PC-3 (cell line): ENCODE measurements at places on chromosomes 2 and 18. TPM values are rescaled to one million over a fixed set of nuclear protein-coding genes. Genes with fewer than 3 reads are reported as not detected.

SCYGR4 gene
- not detected in 2 replicates for total RNA-seq

CD8B gene
- total RNA-seq, result not detected in 2 replicates

DNA sequence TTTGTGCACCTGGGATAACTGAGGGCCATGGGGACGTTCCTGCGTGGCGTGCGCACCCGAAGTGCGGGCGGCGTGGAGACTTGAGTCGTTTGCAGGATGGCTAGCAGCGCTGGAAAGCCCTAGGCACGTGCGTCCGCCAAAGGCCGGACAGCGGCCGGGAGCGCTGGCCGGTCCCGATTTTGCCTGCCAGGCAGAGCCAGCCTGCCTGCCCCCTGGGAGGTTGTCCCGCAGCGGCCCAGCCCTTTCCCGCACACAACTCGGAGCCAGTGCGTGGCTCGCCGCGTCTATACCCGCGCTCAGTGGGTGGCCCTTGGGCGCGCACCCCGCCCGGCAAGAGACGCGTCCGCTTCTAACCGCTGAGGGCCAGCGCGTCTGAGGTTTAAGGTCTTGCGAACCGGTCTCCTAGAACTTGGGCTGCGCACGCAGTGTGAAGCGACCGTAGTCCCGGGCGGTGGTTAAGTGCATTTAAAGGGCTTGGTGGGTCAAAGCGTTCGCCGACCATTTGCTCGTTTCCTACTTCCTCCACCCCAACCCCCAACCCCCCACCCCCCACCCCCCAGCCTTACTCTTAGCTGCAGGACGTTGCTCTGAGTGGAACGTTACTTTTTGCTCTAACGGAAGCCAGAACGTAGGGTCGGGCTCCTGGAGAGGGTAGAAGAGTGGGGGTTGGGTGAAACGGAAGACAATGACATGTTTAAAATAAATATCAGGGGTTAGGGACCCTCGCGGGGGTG is 627 bp downstream of the CDCA7 start:
- peak; percentile 56 for DNase-seq

DNA sequence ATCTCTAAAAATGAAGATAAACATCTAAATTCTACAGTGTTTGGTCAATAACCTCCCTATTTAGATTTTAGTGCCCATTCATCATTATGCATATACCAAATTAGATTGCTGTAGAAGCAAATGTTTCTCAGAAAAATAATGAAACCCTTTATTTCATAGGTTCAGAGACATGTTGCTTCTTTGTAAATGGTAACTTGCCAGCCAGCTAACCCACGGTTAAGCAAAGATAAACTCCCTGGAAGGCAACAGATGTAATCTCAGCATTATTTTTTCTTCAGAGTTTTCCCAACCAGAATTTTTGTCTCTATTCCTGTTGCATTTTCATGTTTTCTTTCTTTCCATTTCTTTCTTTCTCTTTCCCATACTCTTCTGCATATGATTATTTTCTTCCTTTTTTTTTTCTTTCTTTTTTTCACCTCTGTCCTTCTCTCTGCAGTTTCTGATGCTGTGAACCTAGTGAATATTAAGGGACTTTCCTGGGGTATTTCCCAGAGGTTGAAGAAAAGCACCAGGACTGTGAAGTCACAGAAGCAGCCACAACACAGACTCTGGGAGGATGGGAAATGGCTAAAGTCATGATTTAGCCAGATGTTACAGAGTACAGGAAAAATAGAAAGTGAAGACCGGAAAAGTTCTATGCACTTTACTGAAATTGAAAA is 50.0 kb upstream of the DSG1 start:
- DNase-seq, result no peak

GRCh38 chr2:68377137-68377780 is 12.2 kb downstream of the PLEK start:
- no peak for DNase-seq

DNA sequence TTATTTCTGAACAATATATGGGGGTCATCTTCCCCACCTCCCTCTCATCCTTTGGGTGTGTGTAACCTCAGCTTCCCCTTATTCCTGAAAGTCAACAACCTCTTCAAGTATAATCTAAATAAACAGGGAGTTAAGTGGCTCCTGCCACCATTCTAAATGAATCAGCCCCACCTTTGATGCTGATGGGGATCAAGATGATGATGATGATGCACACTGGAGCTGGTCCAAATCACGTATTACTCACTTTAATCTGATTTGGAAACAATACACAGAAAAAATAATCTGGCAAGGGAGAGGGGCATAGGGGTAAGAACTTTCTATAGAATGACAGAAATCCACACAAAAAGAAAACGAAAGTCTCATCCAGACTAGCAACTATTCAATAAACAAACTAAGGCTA is 7.1 kb downstream of the ACVR1 start:
- peak; percentile 8 for DNase-seq

- DNase-seq, result no peak
These were observed 110.5 kb upstream of the NYAP2 start for GRCh38 chr2:225288986-225289385.

HOXD13 gene
- 0.36 and 0.46 TPM in 2 replicates for total RNA-seq

CRYBA2 gene
- total RNA-seq, result 6.4 and 13.5 TPM in 2 replicates

DNA sequence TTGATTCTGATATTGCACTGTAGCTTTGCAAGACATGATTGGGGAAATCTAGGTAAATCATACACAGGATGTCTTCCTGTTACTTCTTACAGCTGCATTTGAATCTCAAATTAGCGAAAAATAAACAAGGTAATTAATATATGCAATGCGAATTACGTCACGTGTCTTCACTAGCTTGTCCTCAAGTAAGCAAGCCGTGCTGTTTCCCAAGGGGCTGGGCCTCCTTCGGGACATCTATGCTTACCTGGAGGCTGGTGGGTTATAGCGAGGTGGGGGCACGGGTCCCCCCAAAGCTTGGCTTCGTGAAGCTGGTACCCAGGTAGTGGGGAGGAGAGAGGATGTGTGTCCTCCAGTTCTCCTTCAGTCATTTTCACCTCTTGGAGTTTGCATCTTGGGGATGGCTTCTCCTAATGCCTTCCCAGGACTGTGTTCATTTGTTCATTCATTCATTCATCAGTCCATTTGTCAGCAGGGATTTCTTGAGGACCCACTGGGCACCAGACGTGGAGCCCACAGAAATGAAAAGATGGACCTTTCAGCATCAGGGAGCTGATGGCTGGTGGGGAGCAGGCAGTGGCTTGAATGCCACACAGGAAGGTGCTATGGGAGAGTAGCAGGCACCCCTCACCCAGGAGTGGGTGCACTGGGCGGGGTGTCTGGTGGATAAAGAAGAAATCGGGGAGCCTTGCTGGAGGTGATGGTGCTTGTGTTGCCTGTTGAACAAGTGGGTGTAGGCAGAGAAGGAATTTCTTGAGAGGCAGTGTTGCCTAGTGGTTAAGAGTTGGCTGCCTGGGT is 155.1 kb downstream of the GLI2 start:
- DNase-seq, result no peak

KATNAL2 gene
- 2.0 and 6.6 TPM in 2 replicates for total RNA-seq

ADRA2B gene
- total RNA-seq, result 0.12 TPM in 1 of 2 replicates, not detected in the other

DNA sequence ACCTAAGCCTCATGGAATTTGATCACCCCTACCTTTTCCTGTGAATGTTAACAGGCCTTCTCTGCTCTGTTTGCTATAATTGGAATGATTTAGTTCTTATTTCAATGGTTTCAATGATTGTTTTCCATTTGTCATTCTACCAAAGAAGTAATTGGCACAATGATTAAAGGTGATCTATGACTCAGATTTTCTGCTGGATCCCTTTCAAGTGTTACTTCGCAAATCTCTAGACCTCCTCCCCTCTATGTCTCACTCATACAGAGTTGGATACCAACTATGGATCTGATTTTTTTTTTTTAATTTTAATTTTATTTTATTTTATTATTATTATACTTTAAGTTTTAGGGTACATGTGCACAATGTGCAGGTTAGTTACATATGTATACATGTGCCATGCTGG is 29.6 kb upstream of the FAM117B start:
- peak; percentile 15 for DNase-seq

DNA sequence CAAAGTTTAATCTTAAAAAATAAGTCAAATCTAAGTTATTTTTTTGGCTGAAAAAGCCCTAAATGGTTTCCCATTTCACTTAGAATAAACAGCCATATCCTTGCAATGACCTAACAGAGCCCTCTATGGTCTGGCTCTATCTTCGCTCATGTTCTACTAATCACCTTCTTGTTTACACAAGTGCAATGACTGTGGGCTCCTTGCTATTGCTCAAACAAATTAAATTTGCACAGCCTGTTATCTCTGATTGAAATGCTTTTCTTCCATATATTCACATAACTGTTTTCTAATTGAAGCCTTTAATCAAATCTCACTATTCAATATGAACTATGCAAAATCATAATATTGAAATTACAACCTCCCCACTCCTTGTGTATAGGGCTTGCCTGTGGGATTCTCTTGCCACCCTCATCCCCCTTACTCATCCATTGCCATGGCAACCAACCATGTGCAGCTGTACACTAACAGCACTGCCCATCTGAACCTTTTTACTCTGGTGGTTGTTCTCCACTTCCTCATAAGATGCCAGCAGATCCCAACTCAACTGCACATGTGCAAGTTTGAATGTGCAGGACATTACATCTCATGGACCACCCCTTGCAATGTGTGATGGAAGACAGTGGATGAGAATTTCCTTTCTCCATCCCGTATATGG is 1083.2 kb downstream of the SOCS6 start:
- no peak for DNase-seq

- DNase-seq, result no peak
These were observed 109.5 kb downstream of the MAIP1 start for GRCh38 chr2:200064879-200065278.

GRCh38 chr2:191225126-191225525 is 20.1 kb upstream of the MYO1B start:
- DNase-seq, result no peak

RFTN2 gene
- total RNA-seq, result 0.07 TPM in 1 of 2 replicates, not detected in the other

DNA sequence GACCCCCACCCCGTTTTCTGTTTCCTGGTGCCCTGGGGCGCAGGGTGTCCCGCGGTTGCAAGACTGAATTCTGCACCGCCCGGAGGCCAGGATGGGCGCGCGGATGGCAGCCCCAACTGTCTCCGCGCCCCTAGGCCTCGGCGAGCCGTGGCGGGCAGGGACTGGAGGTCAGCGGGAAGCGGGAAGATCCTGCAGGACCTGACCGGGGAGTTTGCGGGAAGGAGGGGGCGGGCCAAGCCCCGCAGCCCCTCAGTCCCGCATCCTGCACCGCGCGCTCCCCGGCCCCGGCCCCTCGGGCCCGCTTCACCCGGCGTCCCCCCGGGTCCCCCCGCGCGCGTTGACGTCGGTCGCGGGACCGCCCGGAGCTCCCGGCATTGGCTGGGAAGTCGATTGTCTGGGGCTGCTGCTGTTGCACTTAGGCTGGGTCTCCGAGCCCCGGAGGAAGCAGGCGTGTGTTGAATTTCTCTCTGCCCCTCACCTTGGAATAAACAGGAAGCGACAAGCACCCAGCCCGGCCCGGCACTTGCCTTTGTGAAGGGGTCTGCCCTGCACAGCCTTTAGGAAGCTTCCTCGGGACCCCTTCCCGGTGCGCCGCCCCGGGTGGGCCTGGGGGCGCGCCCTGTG is at the start of gene LDLRAD4:
Gene LDLRAD4 (plus strand): TSS at position 393 of the 624 bp plus-strand sequence.
- no peak for DNase-seq

- DNase-seq, result peak; percentile 4
These were observed 171.7 kb upstream of the SOX11 start for GRCh38 chr2:5520463-5520972.

CHRNG gene
- total RNA-seq, result not detected in 2 replicates

GRCh38 chr2:74896232-74896631 is 62.2 kb upstream of the POLE4 start:
- DNase-seq, result no peak

DNA sequence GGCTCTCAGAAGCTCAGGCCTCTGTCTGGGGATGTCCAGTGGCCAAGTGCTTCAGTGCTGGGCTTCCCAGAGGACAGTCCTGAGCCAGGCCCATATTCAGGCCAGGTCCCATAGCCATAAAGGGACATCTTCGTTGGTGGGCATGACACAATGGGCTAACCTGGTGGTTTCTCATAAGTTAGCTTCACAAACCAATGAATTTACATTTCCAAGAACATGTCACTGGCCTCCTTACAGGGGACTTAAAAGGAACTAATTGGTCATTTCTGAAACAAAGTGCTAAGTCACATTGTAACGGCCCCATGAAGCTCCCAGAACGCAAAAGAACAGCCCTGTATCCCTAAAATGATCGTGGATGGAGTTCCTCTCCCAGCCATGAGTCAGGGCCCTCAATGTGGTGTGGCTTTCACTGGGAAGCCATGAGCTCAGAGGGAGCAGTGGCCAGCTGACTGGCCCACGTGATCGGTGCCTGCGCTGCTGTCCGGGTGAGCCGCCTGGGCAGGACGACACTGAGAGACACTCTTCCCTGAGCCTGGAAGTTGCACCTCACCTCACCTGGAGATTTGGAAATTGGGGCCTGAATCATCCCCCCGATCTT is 163.7 kb upstream of the APCDD1 start:
- DNase-seq, result no peak

- no peak for DNase-seq
These were observed 8.1 kb upstream of the DUSP2 start for GRCh38 chr2:96153291-96153713.

GRCh38 chr2:184040230-184040629 is 558.1 kb upstream of the ZNF804A start:
- no peak for DNase-seq

GRCh38 chr2:9205486-9205885 is 1.1 kb upstream of the ASAP2 start:
- no peak for DNase-seq

DTNA gene
- total RNA-seq, result 7.8 and 11.6 TPM in 2 replicates

GRCh38 chr18:66046032-66046602 is 295.3 kb downstream of the CDH7 start:
- peak; percentile 11 for DNase-seq

GRCh38 chr2:47221946-47222345 is 66.8 kb upstream of the STPG4 start:
- DNase-seq, result no peak
